ENCODE measurements at places on chromosomes 16 and 17.

DNA sequence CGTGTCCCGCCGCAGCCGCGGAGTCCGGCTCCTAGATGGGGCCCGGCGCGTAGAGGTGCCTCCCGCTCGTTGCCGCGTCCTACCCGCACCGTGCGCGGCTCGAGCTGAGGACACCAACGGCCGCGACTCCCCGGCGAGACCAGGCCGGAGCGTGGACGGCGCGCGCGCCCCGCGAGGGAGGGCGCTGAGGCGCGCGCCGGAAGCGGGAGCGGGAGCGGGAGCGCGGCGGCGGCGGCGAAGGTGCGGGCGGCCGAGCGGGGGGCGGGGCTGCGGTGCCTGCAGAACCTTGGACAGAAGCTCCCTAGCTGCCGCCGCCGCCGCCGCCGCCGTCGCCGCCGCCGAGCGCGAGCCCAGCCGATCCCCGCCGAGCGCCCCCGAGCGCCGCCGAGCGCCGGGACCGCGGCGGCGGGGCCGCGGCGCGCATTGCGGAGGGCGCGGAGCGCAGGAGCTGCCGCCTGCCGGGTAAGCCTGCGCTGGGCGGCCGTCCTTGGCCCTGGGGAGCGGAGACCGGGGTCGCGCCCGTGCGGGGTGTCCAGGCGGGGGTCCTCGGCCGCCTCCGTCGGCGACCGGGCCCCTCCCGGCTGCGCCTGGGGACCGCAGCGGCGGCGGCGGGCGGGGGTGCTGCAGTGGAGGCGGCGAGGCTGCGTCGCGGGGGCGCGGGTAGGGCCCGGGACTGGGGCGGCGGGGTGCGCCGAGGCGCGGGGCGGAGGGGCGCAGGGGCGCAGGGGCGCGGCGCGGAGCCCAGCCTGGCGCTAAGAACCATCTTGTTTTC is at the start of gene CDK5R1:
TSS of gene CDK5R1 (plus strand) at position 293 of the 772 bp plus-strand sequence. CDS start 628 bp downstream, outside the sequence.
- DNase-seq, result peak; percentile 59

DNA sequence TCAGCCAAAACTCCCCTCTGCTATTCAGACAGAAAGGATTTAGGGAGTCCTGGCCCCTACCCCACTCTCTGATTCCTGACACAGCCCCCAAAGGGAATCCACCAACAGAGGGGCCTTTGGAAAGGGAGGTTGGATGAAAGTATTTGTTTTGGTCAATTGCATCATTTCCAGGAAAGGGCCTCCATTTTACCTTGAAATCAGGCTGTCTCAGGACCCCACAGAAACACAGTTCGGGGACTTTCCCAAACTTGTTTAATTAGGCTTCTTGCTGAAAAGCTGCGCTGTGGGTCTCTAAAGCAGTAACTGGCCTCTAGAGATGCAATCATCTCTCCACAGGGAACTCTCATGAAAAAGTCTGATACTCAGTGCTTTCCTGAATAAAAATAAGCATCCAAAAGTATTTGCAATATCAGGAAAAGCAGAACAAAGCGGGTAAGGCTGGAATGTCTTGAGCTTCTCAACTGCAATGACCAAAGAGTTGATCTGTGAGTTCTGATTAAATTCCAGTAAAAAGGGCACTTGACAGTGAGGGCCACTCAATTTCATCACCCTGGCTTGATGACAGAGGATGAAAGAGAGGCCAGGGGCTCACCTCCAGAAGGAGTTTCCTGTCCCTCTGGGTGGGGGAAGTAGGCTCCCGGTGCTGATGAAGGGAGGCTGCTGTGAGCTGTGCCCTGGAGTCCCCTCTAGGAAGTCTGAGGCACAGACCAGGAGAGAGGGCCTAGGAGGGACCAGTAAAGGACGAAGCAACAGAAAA is 36.3 kb downstream of the LYRM9 start:
- no peak for DNase-seq

GRCh38 chr17:48483471-48484131 is 47.2 kb downstream of the HOXB1 start:
- DNase-seq, result no peak

GRCh38 chr16:85683363-85683762 is 5.4 kb downstream of the GINS2 start:
- no peak for DNase-seq

- DNase-seq, result no peak
Measured at GRCh38 chr16:68884861-68885720, 41.8 kb downstream of the TANGO6 start.

DNA sequence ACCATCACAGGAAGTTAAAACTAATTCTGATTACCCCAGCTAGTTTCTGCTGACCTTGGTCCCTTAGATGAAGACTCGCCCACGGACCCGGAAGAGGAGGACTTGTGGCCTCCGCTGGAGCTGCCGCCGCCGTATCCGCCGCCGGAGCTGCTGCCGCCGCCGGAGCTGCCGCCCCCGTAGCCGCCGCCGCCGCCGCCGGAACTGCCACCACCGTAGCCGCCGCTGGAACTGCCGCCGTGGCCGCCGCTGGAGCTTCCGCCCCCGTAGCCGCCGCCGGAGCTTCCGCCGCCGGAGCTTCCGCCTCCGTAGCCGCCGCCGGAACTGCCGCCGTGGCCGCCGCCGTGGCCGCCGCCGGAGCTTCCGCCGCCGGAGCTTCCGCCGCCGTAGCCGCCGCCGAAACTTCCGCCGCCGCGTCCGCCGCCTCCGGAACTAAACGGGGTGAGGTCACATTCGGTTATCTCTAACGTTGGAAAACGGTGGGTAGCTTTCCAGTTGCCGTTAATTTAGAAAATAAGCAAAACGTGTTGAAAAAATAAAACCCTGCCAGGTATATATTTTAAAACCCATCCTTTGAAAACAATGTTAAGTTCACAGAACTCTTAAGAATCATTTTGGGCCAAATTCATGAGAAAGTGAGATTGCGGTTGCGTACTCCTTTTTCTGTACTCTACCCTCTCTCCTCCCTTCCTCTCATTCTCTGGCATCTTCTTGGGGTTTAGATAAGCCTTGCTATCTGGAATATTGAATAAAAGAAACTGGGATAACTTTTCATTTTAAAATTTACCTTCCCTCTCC is 3.5 kb downstream of the KRT10 start:
- DNase-seq, result peak; percentile 73

- no peak for DNase-seq
Measured at GRCh38 chr17:82577300-82577699, 57.8 kb downstream of the FOXK2 start.

- DNase-seq, result no peak
Measured at GRCh38 chr17:66915204-66915611, 49.3 kb upstream of the CACNG4 start.

GRCh38 chr17:49107211-49107557 is 25.4 kb upstream of the B4GALNT2 start:
- DNase-seq, result no peak

- no peak for DNase-seq
Measured at GRCh38 chr17:281365-281999, 71.1 kb downstream of the RPH3AL start.

DNA sequence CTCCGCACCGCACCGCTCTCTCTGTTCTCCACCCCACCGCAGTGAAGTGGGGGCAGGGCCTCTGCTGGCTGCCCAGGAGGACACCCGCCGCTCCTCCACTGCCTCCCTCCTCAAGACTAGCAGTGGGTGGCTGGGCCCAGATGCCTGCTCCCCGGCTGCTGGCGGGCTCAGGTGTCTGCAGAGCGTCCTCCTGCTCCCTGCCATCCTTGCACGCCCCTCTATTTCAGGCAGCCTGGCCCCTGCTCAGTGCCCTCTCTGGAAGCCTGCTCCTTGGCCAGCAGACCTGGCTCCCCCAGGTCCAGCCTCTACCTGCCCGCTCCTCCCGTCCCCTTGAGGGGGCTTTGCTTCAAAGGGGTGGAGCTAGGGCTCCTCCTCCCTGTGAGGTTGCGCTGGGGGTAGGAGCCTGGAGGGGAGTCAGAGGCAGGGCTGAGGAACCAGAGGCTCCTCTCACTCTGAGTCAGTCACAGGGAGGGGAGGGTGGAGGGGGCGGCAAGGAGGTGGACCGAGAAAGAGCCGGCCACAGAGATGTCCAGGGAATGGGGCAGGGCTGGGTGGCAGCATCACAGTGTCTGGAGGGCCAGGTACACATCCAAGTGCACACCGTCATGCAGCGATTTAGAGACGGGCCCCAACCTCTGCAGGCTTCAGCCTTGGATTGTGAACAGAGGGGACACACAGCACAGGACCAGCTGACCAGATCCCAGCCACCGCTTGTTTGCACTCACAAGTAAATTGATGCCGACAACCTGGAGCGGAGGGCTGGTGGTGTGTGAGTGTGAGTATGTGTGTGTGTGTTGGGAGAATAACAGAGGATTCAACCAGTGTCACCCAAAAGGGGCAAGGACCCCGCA is 9.8 kb upstream of the TMEM92 start:
- DNase-seq, result no peak

DNA sequence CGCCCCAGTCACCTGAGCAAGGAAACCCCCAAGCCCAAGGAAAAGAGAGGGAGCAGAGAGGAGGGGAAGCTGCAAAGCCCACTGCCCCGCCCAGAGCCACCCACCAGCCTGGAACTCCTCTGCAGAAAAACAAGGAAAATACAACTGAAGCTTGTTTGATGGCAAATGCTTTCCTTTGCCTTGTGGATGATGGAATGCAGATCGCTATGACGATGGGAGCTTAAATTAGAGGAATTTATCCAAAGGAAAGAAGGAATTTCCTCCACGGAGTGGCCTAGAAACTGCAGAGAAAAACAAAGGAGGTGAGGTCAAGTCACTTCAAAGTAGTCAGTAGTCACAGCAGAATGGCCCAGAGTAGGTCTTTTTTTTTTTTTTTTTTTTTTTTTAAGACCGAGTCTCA is 31.5 kb upstream of the ASGR2 start:
- DNase-seq, result no peak

- peak; percentile 27 for DNase-seq
Measured at GRCh38 chr16:81204798-81205680, 33.5 kb upstream of the BCO1 start.

DNA sequence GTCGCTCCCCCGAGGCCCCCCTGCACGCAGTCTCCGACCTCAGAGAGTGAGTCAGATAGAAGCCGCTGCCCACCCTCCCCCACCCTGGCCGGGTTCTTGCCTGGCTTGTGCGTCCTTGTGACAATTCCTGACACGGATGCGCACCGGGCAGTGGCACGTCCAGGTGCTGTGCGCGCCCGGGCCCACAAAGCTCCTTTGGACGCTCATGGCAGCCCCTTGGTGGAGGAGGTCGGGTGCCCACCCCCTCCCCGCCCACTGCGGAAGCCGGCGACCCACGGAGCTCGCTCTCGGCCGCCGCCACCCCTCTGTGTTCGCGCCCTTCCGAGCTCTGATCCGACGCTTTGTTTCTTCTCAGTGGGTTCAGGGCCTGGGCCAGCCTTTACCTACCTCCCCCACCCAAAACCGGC is 662 bp upstream of the TUBB3 start:
- no peak for DNase-seq

DNA sequence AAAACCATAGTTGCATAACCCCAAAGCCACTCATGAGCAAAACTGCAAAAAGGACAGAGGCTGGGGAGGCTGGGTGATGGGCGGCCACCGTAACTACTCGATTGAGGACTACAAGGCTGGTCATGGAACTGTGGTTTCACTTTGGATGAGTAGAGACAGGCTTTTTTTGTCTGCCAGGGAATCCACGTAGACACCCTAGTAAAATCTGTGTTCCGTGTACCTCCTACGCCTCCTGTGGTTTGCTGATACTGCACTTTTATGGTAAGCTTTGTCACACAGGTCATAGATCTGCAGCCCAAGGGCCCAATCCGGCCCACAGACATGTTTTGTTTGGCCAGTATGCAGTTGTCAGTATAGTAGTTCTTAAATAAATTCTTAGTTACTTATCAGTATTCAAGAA is 2.2 kb upstream of the TLCD3B start:
- DNase-seq, result no peak

DNA sequence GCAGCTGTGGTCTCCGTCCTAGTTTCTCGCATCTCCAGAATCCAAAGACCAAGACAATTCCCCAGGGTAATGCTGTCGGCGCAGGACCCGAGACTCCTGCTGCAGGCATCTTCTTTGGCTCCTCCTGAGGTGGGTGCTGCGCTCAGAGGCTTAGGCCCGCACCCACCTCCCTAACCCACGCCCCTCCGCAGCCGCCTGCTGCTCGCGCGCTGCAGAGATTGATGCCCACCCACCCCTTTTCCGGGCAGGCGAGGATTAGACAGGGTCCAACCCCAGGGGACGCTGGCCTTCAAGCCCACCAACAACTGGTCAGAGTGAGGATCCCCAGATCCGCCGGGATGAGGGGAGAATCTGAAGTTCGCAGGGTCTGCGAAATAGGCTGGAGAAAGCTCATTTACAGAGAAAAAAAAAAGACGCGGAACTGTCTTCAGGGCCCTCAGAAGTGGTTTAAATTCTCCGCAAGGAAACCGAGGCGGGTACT is 27.9 kb downstream of the SLFN11 start:
- DNase-seq, result no peak

Measured in T-helper 9 cell (primary cell).